ENCODE measurements at places on chromosomes 2 and 18. TPM values are rescaled to one million over a fixed set of nuclear protein-coding genes. Genes with fewer than 3 reads are reported as not detected.

The SAG gene
- total RNA-seq, result not detected

The KCNS3 gene
- 30.3 TPM for total RNA-seq

The IKZF2 gene
- 16.2 TPM for total RNA-seq

The GPBAR1 gene
- 4.2 TPM for total RNA-seq

The POTEC gene
- total RNA-seq, result not detected

The FTCDNL1 gene
- total RNA-seq, result 3.4 TPM

The FZD7 gene
- 14.4 TPM for total RNA-seq

Measured in thoracic aorta (tissue), 2 donors.